Fibroblast of upper back skin (primary cell): ENCODE measurements at places on chromosomes 4 and X.
A peak's percentile ranks its signal among the peaks of the same experiment; 100 is the strongest.

GRCh38 chr4:102172341-102172740 lies 172.9 kb downstream of the SLC39A8 start:
- no peak for DNase-seq

- no peak for DNase-seq
Observed at GRCh38 chr4:46908148-46908547, 897 bp downstream of the COX7B2 start.

GRCh38 chrX:109684136-109684535 lies 48.9 kb downstream of the ACSL4 start:
- peak; percentile 7 for DNase-seq

- no peak for DNase-seq
Observed at GRCh38 chr4:151206241-151207005, 70.5 kb upstream of the PRSS48 start.

DNA sequence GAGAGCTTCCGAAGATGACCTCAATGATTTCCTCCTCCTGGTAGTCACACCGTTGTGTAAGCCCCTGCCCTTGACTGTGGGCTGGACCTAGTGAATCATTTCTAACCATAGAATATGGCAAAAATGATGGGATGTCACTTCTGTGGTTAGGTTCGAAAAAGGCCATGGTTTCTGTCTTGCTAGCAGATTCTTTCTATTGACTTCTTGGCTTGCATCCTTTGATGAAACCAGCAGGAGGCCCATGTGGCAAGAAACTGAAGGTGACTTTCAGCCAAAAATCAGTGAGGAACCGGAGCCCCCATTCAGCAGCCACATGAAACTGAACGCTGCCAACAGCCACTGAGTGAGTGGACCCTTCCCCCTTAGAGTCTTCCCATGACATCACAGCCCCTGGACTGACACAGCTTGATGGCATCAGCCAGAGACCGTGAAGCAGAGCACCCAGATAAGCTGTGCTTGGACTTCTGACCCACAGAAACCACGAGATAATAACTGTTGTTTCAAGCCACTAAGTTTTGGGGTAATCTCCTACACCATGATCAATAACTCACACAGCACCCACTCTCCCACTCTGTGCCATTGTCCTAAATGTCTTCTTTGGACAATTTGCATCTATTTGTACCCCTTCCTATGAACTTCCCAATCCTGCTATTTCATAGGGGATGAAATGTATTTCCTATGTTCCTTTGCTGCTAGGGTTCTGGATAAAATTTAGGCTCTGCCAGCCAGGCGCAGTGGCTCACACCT lies 148.0 kb upstream of the STX18 start:
- peak; percentile 71 for DNase-seq

GRCh38 chr4:52142816-52143215 lies 91.7 kb downstream of the SPATA18 start:
- DNase-seq, result peak; percentile 28

- DNase-seq, result peak; percentile 32
Observed at GRCh38 chr4:172169871-172170270, 356.7 kb downstream of the GALNTL6 start.

DNA sequence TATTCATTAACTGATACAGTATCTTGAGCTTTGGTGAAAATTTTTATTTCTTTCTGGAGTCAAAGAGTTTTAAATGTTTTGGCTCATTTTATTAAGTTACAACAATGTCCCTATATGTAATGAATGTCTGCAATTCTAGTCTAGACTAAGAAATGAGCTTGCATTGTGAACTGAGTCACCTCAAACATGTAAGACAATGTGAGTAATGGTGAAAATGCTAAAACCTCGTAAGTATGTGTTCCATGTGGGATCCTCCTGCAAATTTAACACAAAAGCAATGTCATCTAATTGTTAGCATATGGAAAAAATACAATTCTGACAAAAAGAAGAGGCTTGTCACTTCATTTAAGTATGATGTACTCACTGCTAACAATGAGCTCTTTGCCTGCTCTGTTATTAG lies 480.5 kb upstream of the FSTL5 start:
- DNase-seq, result peak; percentile 92
